Effector CD4-positive, alpha-beta T cell (primary cell): ENCODE measurements at places on chromosomes 1 and 21.
A peak's percentile ranks its signal among the peaks of the same experiment; 100 is the strongest.

GRCh38 chr1:61887931-61888564 lies 145.8 kb downstream of the PATJ start:
- DNase-seq = no peak

GRCh38 chr1:61208172-61208571 lies 125.8 kb downstream of the NFIA start:
- DNase-seq = no peak

DNA sequence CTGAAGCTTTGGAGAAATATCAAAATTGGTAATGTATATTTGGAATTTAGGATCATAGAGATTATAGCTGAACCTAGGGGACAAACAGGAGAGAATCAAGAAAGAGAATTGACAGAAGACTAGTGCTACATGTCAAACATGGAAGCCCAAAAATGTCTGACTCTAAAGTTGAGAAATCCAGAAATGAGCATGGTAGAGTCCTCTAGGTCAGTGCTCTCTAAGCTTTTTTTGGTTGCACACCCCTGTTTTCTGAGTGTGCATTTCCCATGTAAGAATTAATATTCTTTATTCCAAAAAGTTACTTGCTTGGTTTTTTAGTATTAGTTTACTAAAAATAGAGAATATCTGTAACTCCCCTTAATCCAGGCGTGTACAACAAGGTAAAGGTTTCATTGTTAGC lies 25.6 kb downstream of the NFYC start:
- DNase-seq = no peak

GRCh38 chr1:230648114-230648513 lies 5.8 kb downstream of the COG2 start:
- no peak for DNase-seq

- no peak for DNase-seq
Measured at GRCh38 chr1:84156210-84156621, 12.1 kb downstream of the PRKACB start.

DNA sequence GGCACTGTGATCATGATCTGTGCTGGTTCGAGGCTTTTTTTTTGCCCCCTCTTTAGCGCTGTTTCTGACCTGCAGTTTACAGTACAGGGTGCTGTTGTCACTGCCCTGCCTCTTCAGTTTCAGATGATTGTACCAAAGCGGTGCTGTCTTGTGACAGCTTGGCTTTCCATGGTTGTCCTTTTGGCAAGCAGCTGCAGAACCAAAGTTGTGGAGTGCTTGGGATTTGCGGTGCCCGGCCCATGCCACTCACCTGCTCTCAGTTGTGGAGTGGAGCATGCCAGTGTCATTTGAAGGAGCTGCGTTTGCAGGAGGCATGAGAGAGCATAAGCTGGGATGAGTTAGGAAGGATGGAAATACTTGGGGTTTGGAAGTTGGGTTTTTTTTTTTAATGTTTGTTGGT lies 48.4 kb downstream of the DOP1B start:
- DNase-seq = no peak

- no peak for DNase-seq
Measured at GRCh38 chr1:64962441-64962840, 3.9 kb downstream of the JAK1 start.

GRCh38 chr1:41484402-41485241 lies at the start of gene EDN2:
TSS of gene EDN2 (minus strand) at chr1:41484683. CDS start at chr1:41484601, 82 bp downstream.
- no peak for DNase-seq

GRCh38 chr1:206700445-206701036 lies 15.8 kb downstream of the MAPKAPK2 start:
- no peak for DNase-seq

GRCh38 chr1:89826594-89826993 lies 5.8 kb downstream of the LRRC8D start:
- no peak for DNase-seq

GRCh38 chr1:174166530-174167264 lies 7.4 kb downstream of the RABGAP1L start:
- DNase-seq = no peak

- no peak for DNase-seq
Measured at GRCh38 chr1:229843627-229844238, 217.7 kb downstream of the URB2 start.

DNA sequence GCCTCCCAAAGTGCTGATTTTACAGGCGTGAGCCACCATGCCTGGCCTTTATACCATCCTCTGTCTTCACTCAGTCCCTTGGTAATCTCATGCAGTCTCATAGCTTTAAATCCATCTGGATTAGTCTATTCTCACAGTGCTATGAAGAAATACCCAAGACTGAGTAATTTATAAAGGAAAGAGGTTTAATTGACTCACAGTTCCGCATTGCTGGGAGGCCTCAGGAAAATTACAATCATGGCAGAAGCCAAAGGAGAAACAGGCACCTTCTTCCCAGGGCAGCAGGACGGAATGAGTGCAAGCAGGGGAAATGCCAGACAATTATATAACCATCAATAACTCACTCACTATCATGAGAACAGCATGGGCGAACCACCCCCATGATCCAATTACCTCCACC lies 49.1 kb upstream of the CPLANE2 start:
- no peak for DNase-seq

DNA sequence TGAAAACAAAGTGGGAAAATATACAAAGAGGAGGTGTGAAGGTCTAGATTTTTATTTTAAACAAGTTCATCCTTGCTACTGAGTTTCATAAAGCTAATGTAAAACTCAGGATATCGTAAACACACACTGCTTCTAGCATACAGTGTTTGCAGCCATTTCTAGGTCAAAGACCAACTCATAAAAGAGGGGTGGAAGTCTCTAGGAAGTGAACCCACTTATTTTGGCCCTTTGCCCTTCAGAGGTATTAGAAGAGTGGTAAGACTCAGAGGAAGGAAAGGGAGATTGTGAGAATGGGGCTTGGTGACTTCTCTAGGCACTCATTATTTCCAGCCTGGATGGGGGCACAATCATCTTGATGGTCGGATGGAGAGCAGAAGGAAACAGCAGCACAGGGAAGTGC lies 91.2 kb downstream of the TNFSF18 start:
- DNase-seq = no peak

DNA sequence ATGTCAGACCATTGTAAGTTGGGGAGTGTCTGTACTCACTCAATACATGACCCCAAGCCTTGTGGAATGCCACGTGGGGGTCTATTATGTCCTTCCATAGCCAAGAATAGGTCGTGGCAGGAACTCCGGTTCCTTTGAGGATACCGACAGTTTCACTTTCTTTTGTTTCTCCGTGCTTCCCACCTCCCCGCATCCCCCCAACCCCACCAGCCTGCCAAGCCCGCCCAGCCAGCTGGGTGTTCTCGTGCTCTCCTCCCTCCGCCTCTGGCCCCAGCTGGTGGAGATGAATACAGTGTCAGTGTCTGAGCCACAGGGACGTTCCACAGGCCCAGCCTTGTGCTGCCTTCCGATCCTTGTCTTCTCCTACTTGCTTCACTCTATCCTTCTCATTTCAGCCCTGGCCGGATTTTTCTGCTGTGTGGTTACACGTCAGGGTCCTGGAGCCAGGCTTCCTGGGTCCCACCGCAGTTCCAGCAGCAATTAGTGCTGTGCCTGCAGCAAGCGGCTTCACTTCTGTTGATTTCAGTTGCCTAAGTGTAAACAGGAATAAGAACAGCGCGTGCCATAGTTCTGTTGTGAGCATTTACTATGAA lies 4.1 kb upstream of the AGTRAP start:
- DNase-seq = no peak

- DNase-seq = peak; percentile 44
Measured at GRCh38 chr1:25875154-25875855, at the start of gene PAQR7. TSS of gene PAQR7 (minus strand) at chr1:25875708. CDS start at chr1:25863839, 11,869 bp downstream.

DNA sequence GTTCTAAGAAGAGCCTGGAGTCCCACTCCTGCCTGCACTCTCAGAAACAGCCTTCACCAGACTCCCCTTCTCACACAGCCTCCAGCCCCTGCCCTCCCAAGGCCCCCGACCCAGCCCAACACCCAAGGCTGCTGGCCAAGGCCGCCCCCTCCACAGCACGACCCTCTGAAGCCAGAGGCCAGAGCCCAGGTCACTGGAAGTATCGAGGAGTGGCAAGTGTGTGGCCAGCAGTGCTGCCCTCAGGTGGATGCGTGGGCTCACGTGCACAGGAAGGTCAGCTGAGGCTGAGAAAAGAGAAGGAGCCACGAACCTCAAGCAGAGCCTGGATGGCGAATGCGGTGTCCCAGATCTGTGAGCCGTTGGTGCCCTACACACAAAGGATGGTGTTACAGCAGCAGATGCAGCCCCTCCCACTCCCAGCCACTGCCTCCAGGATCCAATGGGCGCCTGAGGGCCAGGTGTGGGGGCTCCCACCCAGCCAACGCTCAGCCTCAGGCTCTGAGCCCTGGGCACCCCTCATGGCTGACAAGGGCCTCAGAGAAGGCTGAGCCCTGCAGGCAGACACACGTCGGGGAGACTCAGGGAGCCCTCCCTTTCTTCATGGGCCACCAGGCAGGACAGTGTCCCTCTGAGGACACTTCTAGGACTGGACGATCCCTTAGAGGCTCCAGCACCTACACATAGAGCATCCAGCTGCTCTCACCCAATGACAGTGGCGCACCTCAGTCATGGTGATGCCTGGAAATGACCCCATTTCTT lies 18.0 kb downstream of the LSS start:
- no peak for DNase-seq

DNA sequence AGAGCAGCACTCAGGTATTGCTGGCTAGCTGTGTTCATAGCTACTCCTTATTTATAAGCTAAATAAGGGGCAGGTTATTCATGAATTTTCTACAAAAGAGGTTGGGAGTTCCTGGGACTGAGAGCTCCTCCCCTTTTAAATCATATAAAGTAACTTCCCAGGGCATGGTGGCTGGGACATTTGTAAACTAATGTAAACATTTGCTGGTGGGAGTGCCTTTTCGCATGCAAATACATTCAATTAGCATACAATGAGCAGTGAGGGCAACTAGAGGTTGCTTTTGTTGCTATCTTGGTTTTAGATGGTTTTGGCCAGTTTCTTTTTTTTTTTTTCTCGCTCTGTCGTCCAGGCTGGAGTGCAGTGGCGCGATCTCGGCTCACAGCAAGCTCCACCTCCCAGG lies 43.4 kb downstream of the GNPAT start:
- DNase-seq = no peak

DNA sequence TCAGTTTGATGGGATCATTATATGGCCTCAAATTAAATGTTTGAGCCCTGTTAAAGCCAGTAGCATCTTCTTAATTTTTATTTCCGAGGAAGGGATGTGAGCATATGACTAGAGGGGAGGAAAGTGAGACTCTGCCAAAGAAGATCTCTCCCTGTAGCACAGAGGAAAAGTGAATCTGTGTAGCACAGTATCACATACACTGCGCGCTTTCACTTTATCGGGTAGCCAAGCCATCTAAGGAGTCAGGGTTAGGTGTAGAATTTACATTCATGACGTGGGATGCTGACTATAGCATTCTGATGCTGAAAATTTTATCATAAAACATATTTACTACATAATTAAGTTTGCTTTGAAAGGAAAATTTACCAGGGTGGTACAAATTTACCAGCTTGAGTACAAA lies 24.0 kb downstream of the LRRC8D start:
- DNase-seq = no peak

DNA sequence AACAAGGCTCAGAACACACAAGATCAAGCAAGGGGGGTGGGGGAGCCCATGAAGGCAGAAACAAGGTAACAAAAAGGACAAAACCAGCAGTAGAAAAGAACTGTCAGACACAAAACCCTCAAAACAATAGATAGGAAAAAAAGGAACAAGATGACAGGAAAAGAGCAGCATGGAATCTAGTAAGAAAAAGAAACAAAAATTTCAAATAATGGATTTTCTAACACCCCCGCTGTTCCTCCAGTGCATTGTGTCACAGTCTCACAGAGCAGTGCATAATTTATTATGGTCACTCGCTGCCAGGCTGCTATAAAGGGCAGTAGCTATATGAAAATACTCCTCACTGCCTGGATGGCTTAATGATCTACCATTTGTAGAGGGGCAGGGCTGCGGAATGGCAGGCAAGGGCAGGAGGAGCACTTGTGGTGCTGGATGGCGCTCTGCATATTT lies 567.9 kb downstream of the DPYD start:
- no peak for DNase-seq

DNA sequence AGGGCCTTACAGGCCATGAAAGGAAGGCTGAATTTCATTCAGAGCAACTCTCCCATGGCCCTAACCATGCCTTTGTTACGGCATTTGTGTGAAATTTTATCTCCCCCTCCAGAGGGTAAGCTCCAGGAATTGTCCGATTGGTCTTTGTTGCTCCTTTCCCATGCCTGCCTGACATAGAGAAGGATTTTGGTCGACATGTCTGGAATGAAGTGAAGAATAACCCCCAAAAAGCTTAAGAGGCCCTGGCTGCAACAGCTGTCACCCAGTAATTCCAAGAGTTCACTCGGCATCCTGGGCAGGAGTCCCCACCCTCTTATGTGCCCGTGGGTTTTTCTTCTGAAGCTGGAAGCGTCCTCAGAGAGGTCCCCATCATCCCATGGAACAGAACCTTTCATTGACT lies 20.6 kb downstream of the CDA start:
- DNase-seq = no peak

DNA sequence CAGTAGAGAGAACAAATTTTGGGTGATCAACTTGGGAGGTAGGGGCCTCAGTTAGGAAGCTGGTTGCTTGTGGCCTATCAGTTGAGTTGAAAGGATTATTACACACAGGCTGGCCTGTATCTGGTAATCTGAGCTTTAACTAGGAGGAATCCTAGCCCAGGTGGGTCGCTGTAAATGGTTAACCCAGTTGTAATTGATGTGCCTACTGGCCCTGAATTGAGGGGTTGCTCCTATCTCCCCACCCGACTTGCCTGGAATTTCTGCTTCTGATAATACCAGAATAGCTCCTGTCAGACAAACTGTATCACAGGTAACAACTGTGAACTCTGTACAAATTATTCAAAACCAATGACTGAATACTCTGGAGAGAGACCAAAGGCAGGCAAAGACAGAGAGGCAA lies 210.4 kb upstream of the RUNX1 start:
- DNase-seq = no peak

GRCh38 chr1:172770071-172770470 lies 111.2 kb downstream of the FASLG start:
- DNase-seq = no peak

DNA sequence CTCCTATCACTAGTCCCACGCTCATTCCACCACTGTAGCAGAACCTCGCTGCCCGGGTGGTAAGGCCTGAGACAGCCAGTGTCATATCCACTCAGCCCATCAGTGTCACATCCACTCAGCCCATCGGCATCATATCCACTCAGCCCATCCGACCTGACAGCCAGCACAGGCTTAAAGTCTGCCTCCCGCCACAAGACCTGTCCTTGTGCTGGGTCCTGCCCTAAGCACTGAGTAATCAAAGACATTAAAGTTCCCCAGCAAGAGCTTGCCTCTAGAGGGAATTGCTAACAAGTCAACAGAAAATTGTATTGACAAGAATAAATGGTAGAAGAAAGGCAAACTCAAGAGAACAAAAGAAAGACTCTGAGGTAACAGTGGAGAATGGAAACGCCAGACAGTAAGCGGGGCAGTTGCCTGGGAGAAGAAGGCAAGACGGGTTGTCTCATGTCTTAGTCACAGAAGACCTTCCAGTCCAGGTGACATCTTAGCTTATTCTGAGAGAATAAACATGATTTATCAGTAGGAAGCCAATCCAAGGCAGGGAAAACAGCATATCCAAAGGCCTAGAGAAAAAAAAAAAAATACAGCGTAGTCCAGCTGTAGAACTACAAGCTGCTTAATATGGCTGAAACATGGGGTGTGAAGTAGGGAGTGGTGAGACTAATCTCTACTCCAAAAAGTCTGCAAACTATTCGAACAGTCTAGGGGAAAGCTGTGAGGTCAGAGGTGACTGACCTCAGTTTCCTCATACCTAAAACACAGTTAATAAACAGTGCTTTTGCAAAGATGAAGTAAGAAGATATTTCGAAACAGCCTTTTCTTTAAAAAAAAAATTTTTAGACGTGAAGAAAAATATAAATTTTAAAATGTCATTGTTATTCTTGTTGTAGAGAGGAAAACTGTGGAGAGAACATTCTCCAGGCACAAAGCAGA lies 1.1 kb downstream of the ITLN1 start:
- DNase-seq = no peak
